IMR-90 (cell line): ENCODE measurements at places on chromosomes 12 and 14. TPM values are rescaled to one million over a fixed set of nuclear protein-coding genes. Genes with fewer than 3 reads are reported as not detected.

GRCh38 chr14:89284333-89285058 is 132.5 kb downstream of the FOXN3 start:
- peak; percentile 63 for DNase-seq

DNA sequence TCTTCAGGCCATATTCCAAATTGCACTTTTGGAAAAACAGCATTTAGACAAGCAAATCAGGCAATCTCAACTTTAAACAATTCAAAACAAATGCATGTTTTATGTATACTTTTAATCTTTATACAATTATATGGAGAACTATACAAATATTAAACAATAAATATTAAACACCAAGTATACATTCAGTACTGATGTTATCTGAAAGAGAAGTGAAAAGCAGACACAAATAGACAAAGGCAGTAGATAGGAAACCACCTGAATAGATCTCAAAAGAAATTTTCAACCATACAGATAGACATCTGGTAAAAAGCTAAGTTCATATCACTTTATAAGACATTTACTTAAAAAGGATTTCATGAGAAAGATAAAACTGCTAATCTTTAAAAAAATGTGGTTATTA is 65.2 kb downstream of the ZC3H14 start:
- DNase-seq, result no peak

DNA sequence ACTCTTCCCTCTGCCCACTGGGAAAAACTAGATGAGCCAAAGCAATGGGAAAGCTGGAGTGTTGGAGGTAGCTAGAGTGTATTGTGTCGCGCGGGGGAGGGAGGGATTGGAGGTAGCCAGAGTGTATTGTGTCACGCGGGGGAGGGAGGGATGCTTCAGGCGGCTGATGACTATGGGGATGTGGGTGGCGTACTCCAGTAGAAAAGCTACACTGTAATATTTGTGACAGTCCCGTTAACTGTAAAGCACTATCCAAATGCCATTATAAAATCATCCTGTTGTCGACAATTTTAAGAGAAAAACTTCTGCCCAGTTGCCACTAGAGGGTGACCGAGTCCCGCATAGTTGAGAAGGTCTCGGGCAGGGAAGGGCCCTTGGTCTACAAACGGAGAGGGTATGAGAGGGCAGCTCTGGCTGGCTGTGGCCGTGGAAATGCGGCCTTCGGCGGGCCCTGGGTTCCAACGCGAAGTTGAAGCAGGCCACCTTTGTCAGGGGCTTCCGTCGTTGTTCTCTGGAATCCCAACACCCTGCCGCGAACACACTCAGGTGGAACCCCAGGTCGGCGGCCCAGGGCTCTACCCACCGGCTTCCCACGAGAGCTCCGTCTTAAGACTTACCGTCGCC is 15.1 kb upstream of the PLEK2 start:
- peak; percentile 76 for DNase-seq

DNA sequence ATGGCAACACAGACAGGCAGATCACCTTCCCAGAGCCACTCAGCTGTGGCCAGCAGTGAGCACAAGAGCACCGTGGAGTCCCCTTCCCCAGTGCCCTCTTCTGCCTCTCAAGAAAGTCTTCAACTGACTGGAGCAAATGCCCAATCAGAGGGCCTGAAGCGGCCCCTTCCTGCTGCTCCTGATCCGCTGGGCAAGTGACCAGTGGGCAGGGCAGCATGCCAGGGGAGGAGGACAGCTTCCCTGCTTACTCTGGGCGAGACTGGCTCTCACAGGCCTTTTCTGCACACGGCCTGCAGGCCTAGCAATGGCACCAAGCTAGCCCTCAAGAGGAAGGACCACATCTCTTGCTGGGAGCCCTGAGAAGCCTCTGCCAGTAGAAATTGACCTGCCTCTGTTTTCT is 890 bp downstream of the KRT71 start:
- DNase-seq, result no peak

DNA sequence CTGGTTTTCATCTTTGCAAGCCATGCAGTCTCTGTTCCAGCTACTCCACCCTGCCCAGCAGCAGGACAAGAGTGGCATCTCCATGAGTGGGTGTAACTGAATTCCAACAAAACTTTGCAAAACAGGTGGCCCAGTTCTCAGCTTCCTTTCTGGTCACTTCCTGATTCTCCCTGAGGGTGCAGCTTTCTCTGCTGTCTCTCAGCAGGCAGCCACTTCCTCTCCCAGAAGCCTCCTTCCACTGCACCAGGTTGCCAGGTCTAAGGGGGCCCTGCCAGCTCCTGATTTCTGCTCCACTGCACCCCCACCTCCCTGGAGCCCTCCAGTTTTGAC is 341.0 kb upstream of the FKBP4 start:
- DNase-seq, result no peak

- DNase-seq, result peak; percentile 79
Observed at GRCh38 chr14:93184391-93185348, at the start of the genes LYSET and MOAP1. LYSET (plus strand) TSS chr14:93185317; CDS start chr14:93185406, 89 bp downstream. MOAP1 (minus strand) TSS chr14:93184897; CDS start chr14:93184242, 655 bp downstream.

- no peak for DNase-seq
Observed at GRCh38 chr14:73236157-73236556, 1.1 kb upstream of the PAPLN start.

- no peak for DNase-seq
Observed at GRCh38 chr14:73753124-73753886, 39.1 kb upstream of the PNMA1 start.

DNA sequence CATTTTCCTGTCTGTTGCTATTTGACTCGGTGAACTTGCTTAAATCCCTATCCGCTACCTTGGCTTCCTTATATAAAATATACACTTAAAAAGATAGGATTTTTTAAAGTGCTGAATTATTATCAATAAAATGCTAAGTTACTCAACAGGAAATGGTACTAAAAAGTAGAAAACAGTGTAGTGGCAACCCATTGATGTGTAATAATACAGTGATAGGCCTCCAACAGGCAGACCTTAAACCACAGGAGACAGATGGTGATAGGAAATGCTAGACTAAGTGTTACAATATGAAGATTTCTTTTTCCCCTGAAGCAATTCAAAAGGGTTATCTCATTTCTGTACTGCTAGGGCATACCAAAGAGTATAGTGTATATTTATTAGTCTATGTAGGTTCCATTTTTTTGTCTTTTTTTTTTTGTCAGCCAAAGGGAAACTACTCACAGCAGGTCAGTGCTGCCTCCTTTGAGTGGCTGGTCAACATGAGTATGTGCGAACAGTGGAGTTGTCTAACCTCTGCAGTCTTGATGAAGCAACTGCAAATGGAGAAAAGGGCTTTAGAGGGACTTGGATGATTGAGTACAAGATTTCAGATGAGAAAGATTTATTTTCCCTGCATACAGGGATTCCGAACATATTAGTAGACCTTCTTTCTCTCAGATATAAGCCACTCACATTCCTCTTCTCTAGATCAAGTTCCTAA is 183.8 kb downstream of the ACSS3 start:
- no peak for DNase-seq

DNA sequence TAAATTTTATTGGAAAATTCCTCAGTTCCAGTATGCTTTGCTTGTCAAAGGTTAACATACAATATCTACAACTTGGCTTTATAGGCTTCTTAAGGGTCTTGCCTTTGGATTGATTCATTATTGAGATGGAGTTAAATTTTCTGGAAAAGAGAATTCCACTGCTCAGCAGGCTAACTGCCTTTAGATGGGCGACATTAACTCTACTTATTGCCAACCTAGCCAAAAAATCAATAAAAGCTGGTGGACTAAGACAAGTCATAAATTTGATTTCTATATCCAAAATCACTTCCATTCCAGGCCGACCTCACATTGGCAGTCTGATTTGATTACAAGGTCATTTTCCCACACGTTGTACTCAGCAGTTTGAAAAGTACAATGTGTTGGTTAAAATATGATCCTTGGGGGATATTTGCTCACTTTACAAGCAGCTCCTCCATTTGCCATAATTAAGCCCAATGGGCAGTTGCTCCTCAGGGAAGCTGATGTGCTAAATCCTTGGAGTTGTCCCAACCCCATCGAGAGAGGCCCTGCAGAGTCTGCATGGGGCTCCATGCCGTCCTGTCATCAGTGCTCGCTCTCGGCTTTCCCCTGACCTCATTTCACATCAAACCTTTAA is 36.1 kb upstream of the CRY1 start:
- DNase-seq, result no peak

DNA sequence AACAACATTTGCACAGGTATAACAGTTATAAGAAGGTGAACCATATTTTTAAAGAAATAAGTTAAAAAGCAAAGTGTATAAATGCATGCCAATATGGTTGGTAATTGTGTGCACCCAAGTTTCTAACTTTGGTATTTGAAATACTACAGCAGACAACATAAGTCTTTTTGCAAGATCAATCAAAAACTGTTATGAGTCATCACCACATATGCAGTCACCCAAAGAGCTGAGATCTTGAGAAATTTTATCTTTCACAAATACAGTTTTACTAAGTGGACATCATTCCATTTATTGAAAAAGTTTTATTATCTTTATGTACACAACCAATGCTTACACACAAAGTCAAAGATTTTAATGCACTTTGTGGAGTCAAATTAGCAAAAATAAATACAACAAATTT is 7.0 kb upstream of the ACSS3 start:
- no peak for DNase-seq

GRCh38 chr12:79407671-79408622 is 282.8 kb downstream of the PAWR start:
- peak; percentile 91 for DNase-seq

Gene ADAM21
- polyA plus RNA-seq, result 0.11 and 0.15 TPM in 2 replicates

GRCh38 chr12:91065396-91065795 is 7.6 kb upstream of the KERA start:
- DNase-seq, result peak; percentile 11

DNA sequence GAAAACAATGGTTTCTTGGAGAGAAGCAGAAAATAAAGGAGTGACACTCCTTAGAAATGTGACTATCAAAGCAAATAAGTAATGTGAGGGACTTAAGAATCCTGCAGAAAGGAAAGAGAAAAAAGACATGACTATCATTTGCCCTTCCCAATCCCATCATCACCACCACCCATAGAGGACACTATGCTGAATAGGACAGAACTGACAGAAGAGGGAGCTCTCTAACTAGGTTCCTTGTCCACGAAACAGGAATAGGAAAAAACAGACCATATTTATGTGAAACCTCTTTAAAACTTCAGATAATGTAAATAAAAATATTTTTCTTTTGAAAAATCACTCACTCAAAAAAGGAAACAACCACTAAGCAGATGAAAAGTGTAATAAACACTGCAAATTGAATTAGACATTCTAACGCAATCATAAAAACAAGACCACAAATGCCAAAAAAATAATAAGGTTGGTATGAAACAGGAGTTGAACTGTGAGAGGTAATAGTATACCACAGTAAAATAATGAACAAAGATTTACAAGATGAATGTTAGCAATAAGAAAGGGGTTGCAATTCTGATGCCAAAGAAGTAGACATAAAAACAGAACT is 24.1 kb downstream of the KLRD1 start:
- peak; percentile 62 for DNase-seq

- no peak for DNase-seq
Observed at GRCh38 chr14:95345032-95345431, 25.3 kb upstream of the CLMN start.

DNA sequence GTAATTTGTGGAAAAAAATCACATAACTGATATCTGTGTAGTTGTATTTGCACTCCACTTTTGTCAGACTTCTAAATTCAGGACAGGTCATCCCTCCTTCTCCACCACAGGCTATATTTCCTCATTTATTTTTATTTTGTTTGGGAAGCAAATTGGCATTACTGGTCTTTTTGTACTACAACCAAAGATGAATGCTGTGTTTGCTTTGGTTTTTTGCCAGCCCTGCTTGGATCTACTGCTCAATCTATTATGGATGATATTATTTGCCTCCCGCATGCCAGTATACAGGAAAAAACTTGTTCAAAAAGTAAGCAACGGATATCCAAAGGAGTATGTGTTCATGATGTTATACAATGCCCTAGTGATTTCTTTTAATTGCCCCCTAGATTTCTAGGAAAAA is 948.8 kb downstream of the TRHDE start:
- DNase-seq, result no peak

DNA sequence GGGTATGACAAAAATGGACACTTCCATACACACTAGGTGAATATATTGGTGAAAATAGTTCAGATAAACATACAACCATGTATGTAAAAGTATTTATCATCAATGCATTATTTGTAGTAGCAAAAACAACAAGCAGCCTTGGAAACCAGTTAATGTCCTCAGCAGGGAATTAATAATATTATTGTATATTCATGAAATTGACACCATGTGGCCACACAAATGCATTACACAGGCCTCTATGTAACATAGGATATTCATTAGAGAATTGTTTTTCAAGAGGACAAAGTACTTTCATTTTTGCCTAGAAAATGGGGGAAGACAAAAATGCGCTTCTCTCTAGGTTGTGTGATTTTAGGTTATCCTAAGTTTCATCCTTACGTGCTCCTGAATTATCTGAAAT is 24.3 kb downstream of the SPRING1 start:
- no peak for DNase-seq

- no peak for DNase-seq
Observed at GRCh38 chr12:43728117-43728516, 30.5 kb downstream of the PUS7L start.

GRCh38 chr12:2137711-2138110 is 84.9 kb downstream of the CACNA1C start:
- no peak for DNase-seq

Gene BDKRB2
- polyA plus RNA-seq, result 52.1 and 60.9 TPM in 2 replicates

Gene SLC6A13
- 0.10 TPM in 1 of 2 replicates, not detected in the other for polyA plus RNA-seq

DNA sequence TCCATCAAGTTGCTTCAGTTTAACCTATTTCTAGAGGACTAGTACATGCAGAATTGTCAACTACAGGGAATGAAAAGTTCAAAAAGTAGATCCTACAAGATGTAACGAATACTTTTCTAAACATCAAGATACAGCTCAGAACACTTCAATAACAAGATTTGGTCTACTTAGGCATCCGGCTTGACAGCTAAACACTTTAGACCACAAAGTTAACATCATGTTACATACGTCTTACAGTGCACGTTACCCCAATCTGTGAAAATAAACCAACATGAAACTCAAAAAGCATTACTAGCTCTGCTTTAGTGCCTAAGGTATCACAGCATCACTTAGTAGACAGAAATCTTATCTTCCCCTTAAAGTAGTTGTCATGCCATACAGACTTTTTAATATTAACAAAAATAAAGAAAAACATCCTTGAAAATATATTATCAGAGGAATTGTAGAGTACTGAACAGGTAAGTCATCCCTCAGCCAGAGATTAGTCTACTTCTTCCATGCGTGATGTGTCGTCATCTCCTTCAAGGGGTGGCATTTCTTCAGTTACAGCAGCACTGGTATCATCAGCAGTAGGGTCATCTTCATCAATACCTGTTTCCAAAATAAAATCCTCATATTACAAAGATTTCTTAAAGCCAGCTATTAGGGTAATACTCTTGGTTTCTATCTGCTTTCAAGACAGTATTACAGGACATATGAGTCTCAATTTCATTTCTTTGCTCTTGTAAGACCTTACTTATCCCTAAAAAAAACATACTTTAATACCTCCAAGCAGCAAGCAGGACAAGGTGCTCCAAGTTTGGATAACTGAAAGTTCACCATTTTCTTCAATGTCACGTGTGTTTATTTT is 5.4 kb downstream of the HSP90AA1 start:
- DNase-seq, result no peak

GRCh38 chr14:82805892-82806825 is 1272.5 kb upstream of the SEL1L start:
- no peak for DNase-seq

- no peak for DNase-seq
Observed at GRCh38 chr12:1122786-1123185, 131.8 kb downstream of the ERC1 start.

GRCh38 chr12:89311703-89312293 is 40.5 kb downstream of the DUSP6 start:
- DNase-seq, result no peak

- DNase-seq, result peak; percentile 39
Observed at GRCh38 chr12:107801150-107801549, 26.6 kb downstream of the ASCL4 start.

Gene SLC5A8
- polyA plus RNA-seq, result not detected in 2 replicates

- DNase-seq, result no peak
Observed at GRCh38 chr14:90024910-90025309, 36.9 kb upstream of the KCNK13 start.

Gene RAPGEF3
- polyA plus RNA-seq, result 2.0 and 2.9 TPM in 2 replicates

Gene AMDHD1
- polyA plus RNA-seq, result not detected in 2 replicates
